ELR (cell line): ENCODE measurements at places on chromosomes 2 and 18.

- DNase-seq: peak; percentile 40
Measured at GRCh38 chr2:101698844-101699754, 1.6 kb downstream of the MAP4K4 start.

GRCh38 chr2:200052627-200053026 lies 97.2 kb downstream of the MAIP1 start:
- no peak for DNase-seq

DNA sequence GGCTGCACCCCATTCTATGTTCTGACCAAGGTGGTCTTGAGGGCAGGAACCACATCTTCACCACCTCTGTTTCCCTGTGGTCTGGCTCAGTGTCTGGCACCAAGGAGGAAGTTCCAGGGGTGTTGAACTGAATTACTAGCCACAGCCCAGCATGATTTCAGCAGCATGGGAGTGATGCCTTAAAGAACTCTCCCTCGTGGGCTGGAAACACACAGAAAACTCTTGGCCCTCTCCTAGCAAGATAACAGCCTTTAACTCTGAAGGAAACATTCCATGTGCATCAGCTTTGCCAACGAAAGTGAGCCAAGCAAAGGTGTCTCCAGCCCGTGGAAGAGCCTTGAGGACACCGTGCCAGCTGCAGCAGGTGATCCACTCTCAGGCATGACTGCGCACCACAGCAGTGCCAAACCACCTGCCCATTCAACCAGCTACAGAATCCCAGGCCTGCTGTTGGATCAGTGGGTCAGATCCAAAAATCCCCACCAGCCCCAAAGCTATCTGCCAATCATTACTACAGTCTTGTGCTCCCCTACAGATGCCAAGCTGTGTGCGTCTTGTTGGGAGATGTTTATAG lies 124.8 kb downstream of the TTC32 start:
- no peak for DNase-seq

DNA sequence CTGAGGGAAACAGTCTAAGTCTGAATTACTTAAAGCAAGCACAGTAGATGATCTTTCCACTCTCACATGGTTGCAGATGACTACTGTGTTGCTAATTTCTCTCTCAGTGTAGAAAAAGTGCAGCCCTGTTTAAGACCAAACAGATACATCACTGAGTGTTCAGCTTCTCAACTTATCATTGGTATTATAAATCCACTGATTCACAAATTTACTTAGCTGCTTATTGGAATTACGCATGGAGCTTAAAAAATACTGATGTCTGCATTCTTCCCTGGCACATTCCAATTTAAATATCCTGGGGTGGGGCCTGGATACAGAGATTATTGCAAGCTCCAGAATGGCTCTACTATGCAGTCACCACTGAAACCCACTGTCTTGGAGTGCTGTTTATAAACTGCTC lies 411.2 kb downstream of the RND3 start:
- peak; percentile 89 for DNase-seq

DNA sequence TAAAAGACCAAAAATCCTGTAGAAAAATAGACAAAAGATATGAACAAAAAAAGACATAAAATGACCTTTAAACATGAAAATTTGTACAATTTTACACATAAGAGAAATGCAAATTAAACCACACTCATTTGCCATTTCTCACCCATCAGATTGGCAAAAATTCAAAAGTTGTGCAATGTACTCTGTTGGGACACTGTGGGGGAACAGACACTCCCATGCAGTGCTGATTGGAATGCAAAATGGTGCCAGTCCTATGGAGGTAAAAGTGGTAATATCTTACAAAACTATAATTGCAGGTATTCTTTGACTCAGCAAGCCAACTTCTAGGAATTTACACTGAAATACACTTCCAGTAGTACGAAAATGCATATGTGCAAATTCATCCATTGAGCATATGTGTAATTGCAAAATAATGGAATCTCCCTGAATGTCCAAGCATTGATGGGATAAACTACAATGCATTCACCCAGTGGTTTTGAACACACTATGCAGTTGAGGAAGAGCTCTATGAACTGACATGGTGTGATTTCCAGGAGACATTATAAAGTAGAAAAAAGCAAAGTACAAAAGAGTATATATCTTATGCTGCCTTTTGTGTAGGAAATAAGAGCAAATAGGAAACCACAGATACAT lies 201.8 kb upstream of the ZNF521 start:
- no peak for DNase-seq
